Stimulated activated CD4-positive, alpha-beta T cell treated with anti-CD3 and anti-CD28 coated beads, Interleukin-1b, Interleukin-23, amount 100 ng/mL, for 1 hour (primary cell): ENCODE measurements at places on chromosomes 3 and 15.

- no peak for DNase-seq
Measured at GRCh38 chr3:161171113-161171512, 50.0 kb upstream of the NMD3 start.

- DNase-seq: no peak
Measured at GRCh38 chr3:122077293-122078234, 22.4 kb downstream of the CD86 start.

GRCh38 chr3:12470111-12470510 is 14.2 kb upstream of the TSEN2 start:
- DNase-seq: no peak

GRCh38 chr3:39806820-39807219 is 2.6 kb upstream of the MYRIP start:
- DNase-seq: no peak

DNA sequence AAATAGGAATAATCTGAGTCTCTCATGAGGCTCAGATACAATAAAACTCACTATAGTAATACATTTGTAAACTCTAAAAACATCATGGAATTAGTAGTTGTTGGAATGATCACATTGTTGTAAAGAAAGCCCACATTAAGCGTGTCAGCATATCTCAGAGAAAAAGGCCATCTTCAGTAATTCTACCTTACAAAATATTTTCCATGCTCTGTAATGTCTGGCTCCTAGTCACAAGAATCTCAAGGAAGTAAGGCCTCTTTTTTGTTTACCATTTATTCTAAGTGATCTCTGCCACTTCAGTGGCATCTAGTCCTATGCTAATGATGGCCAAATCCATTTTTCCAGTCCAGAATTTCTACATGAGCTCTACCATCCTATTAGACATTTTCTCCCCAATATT is 240.2 kb upstream of the ZNF717 start:
- no peak for DNase-seq

DNA sequence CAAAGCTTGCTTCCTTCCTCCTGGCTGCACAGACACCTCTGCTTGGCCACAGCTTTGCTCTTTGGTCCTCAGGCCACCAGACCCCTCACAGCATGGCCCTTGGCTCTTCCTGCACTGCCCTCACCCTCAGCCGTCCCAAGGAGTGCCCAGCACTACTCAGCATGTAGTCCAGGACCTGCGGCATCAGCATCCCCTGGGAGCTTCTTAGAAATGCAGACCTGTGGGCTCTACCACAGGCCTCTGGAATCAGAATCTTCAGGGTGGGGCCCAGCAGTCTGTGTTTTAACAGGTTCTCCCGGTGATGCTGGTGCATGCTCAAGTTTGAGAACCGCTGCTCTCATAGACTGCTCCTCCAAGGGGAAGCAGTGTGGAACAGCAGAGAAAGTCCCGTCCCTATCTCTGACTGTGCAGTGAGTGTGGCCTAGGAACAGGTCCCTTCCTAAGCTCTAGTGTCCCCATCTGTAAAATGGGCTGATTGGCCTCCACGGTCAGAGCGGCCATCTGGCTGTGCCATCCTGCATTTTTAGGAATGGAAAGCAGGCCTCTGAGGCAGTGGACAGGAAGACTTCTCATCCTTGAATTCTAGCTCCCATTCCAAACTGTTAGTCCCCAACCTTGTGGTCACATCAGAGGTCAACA is 36.6 kb downstream of the GOLGA6A start:
- DNase-seq: no peak

GRCh38 chr15:59543721-59544547 is 67.6 kb upstream of the GCNT3 start:
- DNase-seq: no peak

DNA sequence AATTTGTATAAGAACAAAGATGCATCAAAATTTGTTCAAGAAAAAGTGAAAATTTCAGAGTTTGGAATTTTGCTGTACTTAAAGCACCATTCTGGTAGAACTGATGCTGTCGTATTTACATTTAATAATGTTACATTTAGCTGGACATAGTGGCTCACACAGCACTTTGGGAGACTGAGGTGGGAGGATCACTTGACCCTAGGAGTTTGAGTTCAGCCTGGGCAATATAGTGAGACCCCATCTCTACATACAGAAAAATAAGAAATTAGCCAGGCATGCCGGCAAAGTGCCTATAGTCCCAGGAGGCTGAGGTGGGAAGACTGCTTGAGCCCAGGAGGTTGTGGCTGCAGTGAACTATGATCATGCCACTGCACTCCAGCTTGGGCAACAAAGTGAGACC is 51.5 kb upstream of the SKIL start:
- no peak for DNase-seq

GRCh38 chr15:85583442-85583841 is 203.0 kb downstream of the AKAP13 start:
- DNase-seq: no peak

GRCh38 chr15:73950479-73950830 is 24.2 kb downstream of the LOXL1 start:
- no peak for DNase-seq

GRCh38 chr15:56984681-56985481 is 66.4 kb downstream of the TCF12 start:
- DNase-seq: no peak

DNA sequence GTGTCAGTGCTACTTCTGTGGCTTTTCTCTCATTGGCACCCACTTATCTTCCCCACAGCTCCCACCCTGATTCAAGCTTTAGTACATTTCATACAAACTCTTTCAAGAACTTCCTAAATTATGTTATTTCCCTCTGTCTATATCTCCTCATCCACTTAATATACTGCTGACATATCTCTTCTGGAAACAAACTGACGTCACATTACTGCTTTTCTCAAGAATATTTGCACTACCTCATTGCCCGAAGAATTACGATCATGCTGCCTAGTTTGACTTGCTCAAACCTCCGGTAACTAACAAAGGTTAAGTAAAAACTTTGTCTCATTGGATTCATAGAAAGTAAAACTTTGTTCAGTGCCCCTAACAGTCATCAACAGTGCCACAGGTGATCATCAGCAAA is 76.5 kb downstream of the STAC start:
- no peak for DNase-seq

GRCh38 chr15:40511472-40512133 is 40.8 kb downstream of the CHST14 start:
- DNase-seq: no peak

DNA sequence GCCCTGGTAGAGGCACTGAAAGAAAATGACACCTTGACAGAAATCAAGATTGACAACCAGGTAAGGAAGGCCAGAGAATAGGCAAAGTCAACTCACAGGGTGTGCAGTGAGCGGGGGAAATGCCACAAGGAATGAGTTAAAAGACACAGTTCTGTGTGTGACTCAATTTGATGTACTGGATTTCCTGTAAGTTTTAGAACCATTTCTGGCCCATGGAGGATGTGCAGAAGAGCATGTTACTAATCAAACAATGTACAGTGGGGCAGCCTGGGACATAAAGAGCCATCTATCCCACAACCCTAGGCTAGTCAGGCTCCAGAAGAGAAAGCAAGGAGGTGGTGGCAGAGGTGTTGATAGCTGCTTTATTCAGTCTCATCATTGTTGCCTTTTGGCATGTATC is 31.2 kb upstream of the TMOD3 start:
- no peak for DNase-seq

GRCh38 chr3:120052225-120052624 is 42.0 kb downstream of the GSK3B start:
- no peak for DNase-seq

DNA sequence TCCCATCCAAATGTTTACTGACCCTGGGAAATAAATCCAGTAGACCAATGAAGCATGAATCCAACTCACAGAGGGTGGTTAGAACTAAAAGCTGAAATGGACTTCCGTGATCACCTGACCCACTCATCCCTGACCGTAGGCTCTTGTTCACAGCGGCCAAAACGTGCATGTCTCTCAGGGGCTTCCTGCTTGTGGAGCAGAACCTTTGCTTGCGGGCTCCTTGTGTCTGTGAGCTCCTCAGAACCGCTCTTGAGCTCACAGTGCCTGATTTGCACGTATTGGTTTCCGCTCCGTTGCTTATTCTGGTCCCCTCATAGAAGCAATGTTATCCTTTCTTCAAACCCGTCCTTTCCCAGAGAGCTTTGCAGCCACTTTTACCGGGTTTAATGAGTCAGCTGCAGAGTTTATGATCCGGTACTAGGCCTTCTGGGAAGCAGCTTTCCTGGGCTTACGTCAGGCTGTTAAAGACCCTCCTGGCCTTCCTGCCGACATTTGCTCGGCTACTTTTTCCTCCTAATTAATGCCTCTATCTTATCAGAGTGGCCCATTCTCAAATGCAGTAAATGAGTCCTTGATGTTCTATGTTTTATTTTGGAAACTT is 35.4 kb downstream of the LIPC start:
- DNase-seq: no peak

DNA sequence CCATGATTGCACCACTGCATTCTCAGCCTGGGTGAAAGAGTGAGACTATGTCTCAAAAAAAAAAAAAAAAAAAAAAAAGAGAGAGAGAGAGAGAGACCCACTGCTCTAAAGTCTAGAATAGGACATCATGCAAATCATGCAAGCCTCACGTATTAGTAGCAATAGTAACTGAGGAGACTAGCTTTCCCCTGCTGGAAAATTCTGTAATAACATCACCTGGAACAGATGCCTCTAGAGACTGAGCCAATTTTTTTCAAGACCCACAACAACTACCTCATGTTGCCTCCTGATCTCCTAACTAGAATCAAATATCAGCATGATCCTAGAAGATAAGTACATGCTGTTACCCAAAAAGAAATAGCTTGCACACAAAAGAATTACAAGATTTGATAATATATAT is 461.9 kb downstream of the AGBL1 start:
- DNase-seq: no peak

GRCh38 chr15:33066584-33066983 is 127.9 kb downstream of the FMN1 start:
- no peak for DNase-seq
